ENCODE measurements at places on chromosomes 5 and 9.

- DNase-seq, result no peak
These were observed 108.1 kb upstream of the FBXL7 start for GRCh38 chr5:15391704-15392397.

DNA sequence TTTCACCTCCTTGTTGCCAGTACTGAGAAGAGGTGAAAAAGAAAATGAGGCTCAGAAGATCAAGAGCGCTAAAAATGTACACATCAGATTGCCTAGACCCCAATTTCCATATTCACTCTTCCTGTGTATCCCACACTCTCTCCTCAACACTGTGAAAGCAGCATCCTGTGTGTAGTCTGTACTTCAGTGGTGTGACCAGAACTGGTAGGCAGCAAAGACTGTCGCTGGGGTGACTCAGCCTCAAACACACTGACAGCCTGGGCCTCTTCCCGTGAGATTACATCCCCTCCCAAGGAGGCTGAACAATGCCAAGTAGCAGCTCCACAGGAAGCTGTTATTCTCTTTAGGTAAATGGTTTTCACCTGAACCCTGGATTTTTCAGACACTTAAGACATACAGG, 135.5 kb downstream of the CCDC192 start:
- DNase-seq, result no peak

DNA sequence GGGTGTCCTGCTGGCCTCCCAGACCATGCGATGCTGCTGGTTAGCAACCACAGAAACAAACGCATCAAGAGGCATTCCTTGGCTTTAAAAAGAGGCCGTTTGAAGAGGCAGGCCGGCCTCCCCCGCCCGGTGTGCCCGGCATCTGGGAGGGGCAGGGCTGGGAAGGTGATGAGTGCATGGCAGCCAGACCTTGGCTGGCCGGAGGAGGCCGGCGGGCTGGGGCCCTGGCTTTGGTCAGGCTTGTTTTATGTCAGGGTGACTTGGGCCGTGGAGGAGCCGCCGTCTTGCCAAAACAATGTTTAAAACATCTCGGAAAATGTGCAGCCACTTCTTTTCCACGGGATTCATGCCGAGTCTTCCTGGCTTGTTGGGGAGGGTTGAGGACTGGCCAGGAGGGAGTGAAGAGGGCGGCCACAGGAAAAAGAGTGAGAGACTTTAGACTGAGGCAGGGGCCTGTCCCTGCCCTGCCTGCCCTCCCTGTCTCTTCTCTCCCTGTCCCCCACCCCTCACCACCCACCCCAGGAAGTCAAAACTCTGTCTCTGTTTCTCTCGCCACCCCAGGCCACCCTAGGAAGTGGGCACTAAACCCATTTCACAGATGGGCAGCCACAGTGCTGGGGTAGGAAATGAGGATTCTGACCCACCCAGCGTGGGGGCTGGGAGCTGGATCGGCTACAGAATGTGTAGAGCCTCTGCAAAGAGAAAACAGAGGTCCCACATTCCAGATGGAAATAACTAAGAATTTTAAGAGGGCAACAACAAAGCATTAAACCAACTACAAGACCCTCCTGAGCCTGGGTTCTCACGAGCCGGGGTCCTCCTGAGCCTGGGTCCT, 143.0 kb downstream of the RXRA start:
- DNase-seq, result peak; percentile 17

GRCh38 chr9:127833555-127833954, 20.9 kb downstream of the ENG start:
- no peak for DNase-seq

GRCh38 chr5:161269125-161269524, 277.4 kb downstream of the GABRB2 start:
- DNase-seq, result no peak

DNA sequence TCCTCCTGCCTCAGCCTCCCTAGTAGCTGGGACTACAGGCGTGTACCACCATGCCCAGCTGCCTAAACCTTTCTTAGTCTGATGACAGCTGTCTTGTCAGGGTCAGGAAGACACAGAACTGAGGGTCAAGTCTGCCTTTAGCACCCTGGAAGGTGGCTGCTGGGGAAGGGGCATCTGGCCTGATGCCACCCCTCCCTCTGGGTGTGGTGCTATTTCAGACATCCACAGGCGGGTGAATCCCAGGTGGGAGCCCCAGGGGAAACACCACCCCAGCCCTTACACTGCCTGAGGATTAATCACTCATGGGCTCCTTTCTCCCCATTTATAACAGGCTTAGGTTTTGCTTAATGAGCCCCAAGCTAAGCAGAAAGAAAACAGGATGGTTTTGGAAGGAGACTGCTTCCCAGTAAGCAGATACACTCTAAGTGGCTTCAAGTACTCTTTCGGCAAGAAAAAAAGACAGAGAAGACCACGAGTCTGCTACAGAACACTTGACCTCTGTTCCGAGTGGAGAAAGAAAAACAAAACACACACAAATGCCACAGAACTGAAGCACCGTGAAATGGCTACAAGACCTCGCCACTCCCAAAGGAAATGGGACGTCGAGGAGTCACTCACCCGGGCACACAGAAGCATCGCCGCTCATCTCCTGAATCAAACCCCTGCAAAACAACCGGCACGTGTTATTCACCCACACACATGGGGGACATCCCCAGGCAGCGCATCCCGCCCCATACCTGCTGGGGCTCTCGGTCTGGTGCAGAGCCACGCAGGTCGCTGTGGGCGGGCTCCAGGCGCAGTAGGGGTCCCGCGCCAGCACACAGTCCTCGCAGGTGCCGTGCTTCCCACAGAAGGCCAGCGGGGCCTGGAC, 62.4 kb downstream of the SECISBP2 start:
- no peak for DNase-seq

- no peak for DNase-seq
These were observed 425.8 kb downstream of the MAN2A1 start for GRCh38 chr5:110115503-110115902.

DNA sequence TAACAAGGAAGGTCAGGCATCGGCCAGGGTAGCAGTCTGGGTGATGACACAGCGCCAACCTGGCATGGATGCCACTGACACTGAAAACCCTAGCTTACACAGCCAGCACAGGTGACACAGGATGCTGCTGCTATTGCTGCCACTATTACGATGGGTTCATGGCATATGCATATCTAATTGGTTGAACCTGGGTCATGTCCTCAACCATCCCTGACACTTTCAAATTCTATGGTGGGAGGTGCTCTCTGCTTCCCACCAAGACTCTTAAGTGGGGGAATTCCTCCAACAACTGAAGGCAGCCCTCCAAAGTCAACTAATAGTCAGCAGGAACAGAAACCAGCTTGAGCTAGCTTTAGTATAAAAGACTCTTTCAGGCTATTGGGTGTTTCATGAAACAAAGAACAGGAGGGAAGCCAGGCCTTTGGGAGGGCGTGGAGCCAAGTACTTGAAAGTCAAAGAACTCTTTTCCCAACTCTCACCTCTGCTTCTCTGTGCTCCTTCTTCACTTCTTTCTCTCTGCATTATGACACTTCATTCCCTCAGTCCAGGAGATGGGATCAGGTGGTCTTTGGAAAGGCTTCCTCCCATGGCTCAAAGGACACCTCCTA, 21.3 kb downstream of the PTTG1 start:
- no peak for DNase-seq

- DNase-seq, result no peak
These were observed 114.8 kb downstream of the TLE4 start for GRCh38 chr9:79686381-79687130.

DNA sequence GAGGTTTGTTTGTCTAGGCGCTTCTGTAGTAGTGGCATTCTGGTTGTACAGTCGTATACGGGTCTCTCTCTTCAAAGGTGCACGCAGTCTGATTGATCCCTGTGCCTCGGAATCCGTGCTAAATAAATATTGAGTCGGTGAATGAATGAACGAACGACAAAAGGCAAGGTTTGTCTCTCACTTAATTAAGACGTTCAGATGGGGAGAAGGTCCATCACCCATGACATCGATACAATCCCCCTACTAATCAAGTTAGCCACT, 500 bp upstream of the CREBRF start:
- no peak for DNase-seq

- DNase-seq, result no peak
These were observed 105.6 kb downstream of the FGF18 start for GRCh38 chr5:171525085-171525484.

DNA sequence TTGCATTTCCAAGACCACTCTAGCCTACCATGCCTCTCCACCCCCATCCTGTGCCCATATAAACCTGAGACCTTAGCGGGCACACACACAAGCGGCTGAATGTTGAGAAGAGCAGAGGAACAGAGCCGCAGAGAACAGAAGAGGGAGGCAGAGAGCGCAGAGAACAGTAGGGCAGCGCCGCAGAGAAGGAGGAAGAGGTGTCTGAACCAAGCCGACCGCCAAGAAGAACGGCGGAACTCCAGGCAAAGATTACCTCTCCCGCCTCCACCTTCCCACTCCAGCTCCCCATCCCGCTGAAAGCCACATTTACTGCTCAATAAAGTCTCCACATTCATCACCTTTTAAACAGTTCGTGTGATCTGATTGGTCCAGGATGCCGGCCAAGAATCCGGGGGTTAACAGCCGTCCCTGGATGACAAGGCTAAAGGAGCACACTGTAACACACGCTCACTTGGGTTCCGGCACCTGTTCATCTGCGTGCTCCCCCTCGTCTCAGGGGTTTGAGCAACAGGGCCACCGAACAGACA, 33.2 kb downstream of the GRIN3A start:
- peak; percentile 19 for DNase-seq

- no peak for DNase-seq
These were observed 634.8 kb upstream of the FAM174A start for GRCh38 chr5:99900302-99900852.

GRCh38 chr9:35374436-35374835, 115.5 kb upstream of the RUSC2 start:
- no peak for DNase-seq

GRCh38 chr9:88060746-88061145, 77.5 kb downstream of the SPATA31C2 start:
- no peak for DNase-seq

DNA sequence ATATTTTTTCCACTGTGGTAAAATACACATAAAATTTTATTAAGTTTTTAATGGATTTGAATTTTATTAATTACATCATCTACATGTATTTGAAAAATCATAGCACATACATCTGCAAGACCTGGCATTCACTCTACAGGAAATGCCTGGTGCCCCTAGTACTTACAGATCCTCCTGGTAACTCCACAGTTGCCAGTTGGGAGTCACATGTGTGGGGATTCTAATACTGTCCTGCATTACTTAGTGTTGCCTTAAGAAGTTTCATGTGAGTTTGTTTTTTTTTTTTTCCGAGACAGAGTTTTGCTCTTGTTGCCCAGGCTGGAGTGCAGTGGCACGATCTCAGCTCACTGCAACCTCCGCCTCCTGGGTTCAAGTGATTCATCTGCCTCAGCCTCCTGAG, 18.1 kb downstream of the KDM3B start:
- DNase-seq, result no peak

- no peak for DNase-seq
These were observed 95.3 kb upstream of the SLC27A6 start for GRCh38 chr5:128869970-128870369.

GRCh38 chr5:127086589-127086988, 13.3 kb upstream of the C5orf63 start:
- DNase-seq, result no peak

DNA sequence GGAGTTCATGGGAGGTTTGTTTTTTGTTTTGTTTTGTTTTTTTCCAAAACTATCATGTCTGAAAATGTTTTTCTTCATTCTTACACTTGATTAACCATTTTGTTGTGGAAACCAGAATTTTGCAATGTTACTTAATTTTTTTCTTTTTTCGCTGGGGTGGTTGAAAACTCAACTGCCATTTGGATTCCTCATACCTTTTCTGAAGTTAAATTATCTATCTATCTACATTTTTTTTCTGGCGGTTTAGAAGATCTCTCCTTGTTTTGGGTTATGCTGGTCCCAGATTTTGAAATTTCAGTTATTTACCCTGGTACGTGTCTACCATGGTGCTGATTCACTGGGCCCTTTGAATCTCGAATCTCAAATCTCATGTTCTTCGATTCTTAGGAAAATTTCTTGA, 316.2 kb upstream of the SMARCA2 start:
- no peak for DNase-seq

GRCh38 chr9:97763874-97764273, 66.7 kb upstream of the XPA start:
- no peak for DNase-seq

DNA sequence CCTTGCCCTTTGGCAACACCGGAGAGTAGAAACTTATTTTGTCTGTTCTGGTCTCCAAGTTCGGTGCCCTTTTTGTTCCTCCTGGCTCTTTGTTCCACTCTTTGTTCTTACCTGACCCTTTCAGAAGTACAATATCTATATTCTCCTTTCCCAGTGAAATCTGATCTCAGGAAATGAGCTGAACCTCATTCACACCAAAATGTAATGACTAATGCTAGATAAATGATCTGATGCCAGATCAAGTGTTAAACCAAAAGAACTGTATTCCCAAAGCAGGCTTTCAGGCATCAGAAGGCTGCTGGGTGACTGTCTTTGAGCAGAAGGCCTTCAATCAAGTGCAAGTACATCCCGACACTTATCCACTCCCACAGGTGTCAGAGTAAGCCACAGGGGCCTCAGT, 156.4 kb downstream of the SPOCK1 start:
- DNase-seq, result no peak

DNA sequence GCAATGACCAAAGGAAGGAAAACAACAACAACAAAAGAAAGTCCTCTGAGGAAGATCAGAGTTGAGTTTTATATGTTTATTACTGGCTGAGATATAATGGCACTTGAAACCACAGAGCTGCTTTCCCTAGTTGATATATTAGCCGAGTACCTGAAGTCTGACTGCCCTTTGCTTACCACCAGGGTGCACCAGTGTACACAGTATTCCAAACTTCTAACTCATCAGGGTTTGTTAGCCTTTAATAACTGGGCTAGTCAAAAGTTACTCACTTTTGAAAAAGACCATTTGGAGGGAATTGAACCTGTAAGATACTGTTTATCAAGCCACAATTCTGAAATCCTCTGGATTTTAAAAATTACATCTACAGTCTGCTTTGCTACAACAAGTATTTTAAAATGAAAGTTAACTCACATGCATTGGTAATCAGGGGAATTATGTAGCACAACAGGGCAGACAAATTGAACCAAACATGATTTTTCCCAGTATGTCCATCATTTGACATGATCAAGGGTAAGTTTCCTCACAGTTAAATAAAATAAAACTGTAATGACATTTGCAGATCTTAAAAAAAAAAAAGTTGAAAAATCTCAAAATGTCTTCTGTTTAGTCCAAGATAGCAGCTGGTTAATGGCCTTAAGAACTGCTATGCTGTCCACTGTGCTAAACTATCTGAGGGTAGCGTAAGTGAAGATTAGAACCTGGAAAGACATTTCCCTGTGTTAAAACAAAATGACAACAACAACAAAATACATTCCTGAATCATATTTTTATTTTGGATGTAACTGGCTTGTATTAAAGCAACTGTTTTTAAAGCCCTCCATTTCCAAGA, 57.3 kb upstream of the C6 start:
- peak; percentile 72 for DNase-seq

- no peak for DNase-seq
These were observed 9.6 kb downstream of the LAMC3 start for GRCh38 chr9:131018621-131019020.

DNA sequence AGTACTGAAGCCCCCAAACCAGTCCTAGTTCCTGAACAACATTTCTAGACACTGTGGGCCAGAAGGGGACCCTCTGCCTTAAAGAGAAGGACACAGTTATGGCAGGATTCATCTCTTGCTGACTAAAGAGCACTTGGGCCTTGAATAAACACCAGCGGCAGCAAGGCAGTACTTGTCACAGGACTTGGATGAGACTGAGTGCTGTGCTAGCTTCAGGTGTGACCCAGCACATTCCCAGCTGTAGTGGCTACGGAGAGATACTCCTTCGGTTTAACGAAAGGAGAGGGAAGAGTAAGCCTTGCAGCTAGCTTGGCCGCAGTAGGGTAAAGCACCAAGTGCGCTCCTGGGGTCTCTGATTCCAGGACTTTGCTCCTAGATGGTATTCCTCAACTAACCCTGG, 10.9 kb upstream of the STX17 start:
- DNase-seq, result no peak
